Activated CD4-positive, alpha-beta memory T cell treated with anti-CD3 and anti-CD28 coated beads for 36 hours (primary cell): ENCODE measurements at places on chromosomes 1 and 21.

DNA sequence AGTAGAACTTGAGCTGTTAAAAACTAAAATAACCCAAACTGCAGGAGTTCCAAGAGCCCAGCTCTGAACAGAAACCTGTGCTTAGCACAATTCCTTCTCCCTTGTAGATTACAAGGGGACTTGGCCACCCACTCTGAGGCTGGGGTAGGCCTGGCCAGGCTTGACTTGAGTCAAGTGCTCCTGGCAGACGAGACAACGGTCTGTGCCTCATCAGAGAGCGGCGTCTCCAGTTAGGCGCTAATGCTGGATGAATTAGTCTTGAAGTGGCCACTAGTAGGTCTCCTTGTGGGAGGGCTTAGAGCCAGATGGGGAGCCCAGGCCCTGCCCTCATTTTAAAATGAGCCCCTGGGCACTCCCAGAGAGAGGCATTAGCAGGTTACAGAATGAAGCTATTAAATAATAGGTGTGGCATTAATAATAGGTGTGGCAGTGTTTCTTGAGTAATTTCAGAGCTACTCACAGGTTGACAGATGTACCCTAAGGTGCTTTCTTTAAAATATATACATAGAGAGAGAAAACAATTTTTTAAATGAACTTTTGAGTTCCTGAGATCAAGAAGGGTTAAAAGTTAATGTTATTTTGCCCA is 1.1 kb downstream of the EEIG2 start:
- DNase-seq = peak; percentile 68

GRCh38 chr1:11858968-11859871 is 475 bp upstream of the NPPB start:
- peak; percentile 73 for DNase-seq

DNA sequence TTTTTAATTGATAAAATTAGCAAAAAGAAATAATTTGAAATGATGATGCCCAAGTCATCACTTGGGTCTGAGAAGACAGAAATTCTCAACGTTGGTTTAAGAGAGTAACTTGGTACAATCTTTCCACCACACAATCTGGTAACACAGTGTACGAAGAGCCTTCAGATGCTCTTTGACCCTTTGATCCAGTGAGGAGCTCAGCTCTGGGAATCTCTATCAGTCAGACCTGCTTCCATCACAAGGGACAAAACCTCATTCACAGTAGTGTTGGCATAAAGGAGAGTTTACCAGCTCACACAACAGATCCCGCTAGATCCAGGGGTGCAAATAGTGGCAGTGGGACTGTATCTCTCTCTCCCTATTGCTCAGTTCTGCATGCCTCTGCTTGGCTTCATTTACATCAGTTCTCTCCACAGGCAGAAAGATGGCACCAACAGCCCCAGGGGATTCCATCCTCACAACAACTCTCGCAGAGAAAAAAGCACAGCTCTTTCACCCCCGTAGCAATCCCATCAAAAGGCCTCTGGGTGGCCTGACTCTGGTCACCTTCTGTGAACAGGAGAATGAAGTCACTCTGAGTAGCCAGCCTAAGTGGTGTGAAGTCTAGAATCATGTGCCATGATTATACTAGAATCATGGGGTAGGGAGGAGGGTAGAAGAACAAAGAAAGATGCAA is 119.7 kb downstream of the ZNF281 start:
- no peak for DNase-seq

DNA sequence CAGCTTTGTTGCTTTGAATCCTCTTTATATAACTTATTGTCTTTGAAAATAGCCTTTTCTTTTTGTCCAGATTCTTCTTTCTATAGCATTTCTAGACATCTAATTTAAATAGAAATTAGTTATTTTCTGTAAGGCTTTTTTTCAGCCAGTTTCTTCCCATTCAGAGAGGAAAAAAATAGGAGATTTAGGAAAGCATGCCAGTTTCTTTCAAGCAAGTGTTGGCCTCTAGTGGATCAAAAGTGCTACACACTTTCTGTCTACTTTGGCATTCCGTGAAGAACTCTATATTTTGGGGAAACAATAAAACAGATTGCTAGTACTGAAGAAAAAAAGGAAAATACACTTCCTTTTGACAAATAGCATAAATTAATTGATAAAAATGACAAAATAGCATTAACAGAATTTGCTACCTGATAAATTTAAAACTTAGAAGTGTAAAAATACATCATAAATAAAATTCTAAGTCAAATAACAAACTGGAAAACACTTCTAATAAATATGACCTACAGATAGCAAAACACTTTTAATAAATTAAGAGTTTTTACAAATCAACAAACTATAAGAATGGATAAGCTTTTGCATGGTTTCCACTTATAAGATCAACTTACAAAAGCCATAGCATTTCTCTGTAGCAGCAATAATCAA is 13.1 kb upstream of the EXO1 start:
- DNase-seq = no peak

- DNase-seq = no peak
These were observed 59.9 kb downstream of the ZBTB17 start for GRCh38 chr1:15915991-15916390.

- no peak for DNase-seq
These were observed 371.7 kb upstream of the ADGRL2 start for GRCh38 chr1:81428998-81429397.

DNA sequence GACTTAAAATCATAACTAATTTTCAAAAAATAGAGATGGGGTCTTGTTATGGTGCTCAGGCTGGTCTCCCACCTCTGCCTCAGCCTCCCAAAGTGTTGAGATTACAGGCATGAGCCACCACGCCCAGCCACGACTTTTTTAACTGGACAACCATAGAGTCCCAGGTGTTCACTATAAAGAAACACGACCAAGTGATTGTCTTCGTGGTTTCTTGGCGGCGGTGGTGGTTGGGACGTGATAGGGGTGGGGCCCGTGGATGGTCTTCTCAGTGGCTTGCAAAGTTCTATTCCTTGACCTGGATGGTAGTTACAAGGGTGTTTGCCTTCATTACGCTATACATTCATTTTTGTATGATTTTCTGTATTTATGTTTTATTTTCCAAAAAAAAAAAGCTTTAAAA is 34.6 kb upstream of the COX20 start:
- no peak for DNase-seq

DNA sequence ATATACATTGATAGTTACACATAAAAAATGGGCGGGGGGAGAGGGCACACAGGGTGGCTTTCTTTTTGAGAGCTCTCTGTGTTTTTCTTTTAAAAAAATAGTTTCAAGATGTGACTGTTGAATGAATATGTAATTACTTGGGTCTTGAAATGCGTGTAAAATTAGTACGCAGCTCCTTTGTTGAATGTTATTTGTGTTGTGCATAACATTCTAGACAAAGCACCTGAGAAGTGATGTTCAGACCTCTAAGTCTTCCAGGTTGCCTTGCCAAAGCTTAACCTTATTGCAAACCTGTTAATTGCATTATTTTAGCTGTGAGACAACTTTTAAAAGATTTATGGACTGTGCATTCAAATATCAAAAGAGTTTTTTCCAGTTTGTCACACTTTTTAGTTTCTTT is 5.4 kb downstream of the PBX1 start:
- DNase-seq = no peak

DNA sequence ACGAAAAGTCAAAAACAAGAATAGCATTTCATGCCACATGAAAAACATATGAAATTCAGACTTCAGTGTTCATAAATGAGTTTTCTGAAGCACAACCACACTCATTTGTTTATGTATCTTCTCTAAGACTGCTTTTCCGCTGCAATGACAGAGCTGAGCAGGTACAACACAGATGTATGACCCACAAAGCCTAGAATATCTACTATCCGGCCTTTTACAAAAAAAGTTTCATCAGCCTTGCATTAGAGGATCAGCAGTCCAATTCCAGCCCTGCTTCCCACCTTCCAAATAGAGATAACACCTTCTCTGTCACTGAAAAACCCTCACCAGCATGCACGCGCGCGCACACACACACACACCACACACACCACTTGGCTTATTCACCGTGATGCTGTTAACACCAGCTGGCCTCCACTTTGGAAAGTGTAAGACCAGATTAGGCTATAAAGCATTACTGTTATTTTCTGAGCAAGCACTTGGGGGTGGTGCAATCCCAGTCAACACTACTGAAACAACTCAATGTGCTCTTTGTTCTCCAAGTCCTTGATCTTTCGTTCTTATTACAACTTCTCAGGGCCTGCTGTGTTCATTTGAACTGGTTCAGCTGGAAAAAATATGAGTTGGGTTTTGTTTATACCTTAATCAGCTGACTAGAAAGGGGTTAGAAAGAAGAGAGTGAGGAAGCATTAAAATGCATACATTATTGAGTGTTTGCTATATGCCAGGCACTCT is 90.0 kb downstream of the GLUL start:
- peak; percentile 65 for DNase-seq

GRCh38 chr1:55444667-55445066 is 229.5 kb upstream of the USP24 start:
- DNase-seq = no peak

DNA sequence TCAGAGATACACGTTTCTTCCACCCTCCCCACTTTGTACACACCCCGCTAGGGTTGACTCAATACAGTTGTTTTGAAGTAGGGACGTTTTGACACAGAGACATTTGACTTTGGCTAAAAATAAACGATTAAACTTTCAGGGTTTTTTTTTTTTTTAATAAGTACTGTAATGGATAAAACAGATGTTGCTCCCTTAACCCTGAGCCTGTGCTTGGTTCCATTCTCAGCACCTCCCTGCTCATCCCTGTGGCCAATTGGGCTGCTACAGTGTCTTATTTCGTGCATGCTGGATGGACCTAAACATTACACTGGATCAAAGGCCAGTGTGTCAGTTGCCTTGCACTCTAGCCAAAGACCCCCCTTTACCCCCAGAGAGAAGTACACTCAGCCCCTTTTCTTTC is 16.9 kb downstream of the GRHL3 start:
- DNase-seq = no peak

DNA sequence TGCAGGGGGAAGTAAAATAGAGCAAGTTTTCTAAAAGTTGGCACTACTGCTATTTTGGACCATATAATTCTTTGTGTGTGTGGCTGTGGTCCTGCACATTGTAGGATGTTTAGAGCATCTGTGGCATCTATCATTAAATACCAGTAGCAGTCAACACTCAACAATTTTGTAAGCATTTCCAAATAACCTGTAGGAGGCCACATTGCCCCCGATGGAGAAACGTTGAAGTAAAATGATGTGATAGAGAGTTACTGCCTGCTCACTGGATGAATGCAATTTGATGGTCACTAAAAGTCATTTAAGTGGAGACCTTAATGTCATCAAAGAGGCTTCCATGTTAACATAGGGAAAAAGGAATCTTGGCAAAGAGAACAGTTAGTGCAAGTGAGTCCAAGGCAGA is 560.8 kb downstream of the NEGR1 start:
- DNase-seq = no peak

GRCh38 chr1:246809473-246809872 is 85.3 kb downstream of the SCCPDH start:
- no peak for DNase-seq

- DNase-seq = no peak
These were observed 79.8 kb upstream of the HAO2 start for GRCh38 chr1:119288751-119289150.

- DNase-seq = no peak
These were observed 9.4 kb downstream of the RUSC1 start for GRCh38 chr1:155329980-155330598.

DNA sequence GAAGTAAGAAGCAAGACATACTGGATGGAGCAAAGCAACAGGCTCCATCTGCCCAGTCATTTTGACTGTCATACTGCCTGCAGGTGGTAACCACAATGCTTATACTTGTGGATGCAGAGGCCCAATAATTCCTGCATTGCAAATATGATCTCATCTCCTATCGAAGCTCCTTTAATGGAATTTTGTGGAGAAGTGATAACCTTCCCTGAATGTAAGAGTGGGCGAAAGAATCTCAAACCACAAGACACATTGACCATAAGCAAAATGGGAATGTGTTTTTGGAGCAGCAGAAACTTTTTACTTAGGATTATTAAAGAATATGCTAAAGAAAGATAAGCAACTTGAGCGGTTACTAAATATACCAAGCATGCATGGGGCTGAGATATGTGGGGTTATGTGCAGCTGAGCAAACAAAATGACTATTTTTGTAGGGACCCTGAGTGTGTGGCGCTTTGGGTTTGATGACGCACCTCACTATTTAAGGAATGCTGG is 77.4 kb upstream of the BACH1 start:
- no peak for DNase-seq

DNA sequence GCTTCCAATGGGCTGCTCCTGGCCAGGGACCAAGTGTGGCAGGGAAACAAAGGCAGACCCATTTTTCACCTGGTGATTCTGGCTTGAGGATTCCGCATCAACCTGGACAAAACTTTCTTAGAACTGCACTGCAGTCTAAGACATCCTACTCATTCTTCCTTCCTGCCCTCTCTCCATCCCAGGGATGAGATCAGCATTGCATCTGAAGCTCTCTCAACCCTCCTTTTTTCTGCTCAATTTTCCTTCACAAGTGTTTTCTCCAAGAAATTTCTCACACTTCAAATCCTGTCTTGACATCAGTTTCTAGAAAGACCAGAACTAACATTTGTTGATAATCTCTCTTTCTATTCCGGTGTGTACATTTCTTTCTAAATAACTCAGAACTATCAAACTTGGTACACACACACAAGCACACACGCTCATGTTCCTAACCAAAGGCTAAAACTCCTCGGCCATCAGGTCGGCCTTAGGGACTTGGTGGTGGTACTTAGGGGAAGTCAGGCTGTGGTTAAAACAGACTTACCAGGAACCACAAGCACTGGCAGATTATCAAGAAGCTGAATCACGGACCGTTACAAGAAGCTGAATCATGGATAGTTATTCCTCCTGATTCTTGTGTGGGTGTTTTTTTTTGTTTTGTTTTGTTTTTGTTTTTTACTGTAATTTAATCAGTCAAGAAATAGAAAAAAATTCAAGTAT is 21.0 kb upstream of the CXADR start:
- peak; percentile 33 for DNase-seq

- no peak for DNase-seq
These were observed 38.1 kb upstream of the C1orf105 start for GRCh38 chr1:172382406-172382805.

- DNase-seq = peak; percentile 6
These were observed 59.3 kb upstream of the ABCG1 start for GRCh38 chr21:42159560-42160110.

DNA sequence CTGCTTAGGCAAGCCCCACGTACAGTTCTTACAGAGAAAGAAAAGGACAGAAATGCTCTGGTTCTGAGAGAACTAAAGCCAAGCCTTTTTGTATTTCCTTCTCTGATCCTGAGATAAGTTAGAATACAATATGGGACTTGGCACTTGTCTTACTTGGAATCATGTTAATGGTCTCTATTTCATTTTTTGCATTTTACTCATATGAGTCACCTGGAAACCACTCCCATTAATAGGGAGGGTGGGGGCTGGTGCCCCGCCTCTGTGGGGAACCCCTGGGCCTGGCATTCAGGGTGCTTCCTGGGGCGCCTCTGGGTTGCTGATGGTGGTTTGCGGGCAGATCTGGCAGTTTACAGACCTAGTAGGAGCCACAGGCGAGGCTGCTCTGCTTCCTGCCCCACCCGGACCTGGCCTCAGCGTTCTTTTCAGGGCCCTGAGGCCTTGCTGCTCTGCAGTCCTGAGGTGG is 26.7 kb downstream of the TSPAN2 start:
- peak; percentile 95 for DNase-seq

DNA sequence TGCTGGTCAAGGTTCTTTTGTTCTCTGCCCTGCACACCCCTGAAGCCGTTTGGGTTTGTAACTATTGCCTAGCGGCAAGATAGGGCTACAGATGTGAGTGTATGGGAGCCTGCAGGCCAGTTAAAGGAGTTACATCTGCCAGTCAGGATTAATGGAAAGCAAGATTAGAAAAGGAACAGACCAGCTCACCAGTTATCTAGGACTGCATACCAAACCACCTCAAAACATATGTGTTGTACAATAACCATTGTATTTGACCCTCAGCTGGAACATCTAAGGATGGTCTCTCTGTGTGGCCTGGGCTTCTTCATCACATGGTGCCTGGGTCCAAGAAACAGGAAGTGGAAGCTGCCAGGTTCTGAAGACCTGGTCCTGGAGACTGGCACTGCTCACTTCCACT is 52.5 kb upstream of the FBXO28 start:
- no peak for DNase-seq
